ENCODE measurements at places on chromosomes 4 and X.

DNA sequence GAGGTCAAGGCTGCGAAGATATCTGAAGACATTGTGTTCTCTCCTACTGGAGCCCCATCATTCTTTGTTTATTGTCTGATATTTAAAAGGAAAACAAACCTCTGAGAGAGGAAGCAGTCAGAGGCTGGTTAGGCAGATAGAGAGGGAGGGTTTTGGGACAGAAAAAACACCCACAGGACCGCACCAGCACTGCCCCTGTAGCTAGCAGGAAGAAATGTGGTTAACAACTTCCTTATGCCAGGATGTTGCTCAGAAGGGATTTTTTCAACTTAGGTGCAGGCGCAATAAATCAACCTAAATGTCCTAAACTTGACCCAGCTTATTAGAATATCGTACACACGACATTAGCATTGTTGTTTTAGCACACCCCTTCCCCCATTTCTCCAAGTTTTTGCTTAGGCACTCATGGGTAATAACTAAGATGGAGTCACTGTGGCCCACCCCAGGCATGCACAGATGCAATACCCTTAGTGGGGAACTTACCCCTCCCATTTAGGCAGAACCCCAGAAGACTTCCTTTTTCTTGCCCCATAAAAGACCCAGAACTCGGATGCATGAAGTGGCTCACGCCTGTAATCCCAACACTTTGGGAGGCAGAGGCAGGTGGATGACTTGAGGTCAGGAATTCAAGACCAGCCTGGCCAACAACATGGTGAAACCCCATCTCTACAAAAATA is 2.8 kb upstream of the ZNF718 start:
- no peak for DNase-seq

DNA sequence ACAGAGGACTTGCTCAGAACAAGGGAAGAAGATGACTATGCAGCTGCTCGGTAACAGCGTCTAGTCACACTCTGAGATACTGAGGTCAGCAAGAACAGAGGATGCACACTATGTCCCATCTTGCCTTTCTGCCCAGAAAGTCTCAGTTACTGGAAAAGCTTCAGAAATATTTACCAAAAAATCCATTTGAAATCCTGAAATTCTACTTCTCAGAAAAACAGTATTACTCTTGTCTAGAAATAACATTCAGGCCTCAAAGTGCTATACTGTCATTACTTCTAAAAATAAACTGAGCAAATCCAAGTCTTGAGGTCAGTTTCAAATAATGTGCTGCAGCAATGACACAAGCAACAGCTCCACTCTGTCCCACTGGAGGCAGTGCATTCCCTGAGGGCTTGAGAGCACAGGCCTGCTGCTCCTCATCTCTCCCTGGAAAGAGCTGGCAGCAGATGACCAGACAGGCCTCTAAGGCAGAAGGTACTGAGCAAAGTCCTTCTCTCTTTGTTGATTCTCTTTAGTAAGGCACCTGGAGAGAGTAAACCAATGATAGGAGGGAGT is 76.9 kb downstream of the CAMK2D start:
- DNase-seq = peak; percentile 70

DNA sequence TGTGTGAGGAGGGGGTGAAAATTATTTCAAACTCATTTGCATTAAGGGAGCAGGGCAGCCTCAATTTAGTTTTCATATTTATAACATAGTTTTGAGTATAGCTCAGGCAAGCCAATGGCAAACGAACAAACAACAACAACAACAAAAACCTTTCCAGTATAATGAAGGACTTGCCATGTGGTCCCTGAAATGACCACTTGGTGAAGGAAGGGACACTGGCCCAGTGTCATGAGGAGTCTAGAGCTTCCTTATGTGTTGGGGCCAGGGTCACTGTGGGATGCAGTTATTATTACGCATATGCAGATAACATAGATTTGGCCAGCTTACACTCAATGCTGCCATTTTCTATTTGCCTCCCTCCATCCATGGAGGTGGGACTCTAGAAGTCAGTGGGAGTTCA is 23.3 kb downstream of the NKX3-2 start:
- DNase-seq = peak; percentile 44

DNA sequence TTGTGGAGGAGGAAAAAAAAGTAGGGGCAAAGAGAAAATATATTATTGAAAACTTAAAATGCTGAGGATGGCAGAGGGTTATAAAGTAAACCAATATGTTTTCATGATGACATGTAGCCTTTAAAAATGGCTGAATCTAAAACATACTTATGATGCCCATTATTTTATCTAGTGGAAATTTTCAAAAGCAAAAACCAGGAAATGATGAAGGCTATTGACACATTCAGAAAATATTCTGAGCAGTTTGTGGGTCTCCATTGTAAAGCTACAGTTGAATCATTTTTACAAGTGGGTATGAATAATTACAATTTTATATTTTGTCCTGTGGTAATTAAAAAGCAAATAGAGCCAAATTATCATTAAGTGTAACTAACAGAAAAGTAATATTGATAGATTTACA is 10.7 kb downstream of the PLS3 start:
- no peak for DNase-seq

- DNase-seq = no peak
Measured at GRCh38 chr4:7191546-7192251, 639 bp upstream of the SORCS2 start.

DNA sequence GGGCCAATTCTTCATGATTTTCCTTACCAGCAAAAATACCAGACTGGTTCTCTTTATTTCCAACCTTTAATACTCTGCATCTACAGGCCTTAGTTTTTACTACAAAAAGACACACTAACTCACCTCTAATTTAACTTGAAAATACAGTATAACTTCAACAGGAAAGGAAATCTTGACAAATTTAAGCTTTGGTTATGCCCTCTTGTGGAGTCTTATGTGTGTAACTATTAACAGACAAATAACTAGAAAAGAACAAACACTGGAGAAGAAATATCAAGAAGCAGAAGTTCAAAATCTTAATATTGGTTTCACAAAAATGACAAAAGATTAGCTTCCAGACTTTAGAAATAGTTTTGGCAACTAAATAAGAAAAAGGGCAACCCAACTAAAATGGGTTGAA is 33.0 kb downstream of the PPA2 start:
- DNase-seq = no peak

GRCh38 chrX:110847334-110847733 is 51.7 kb upstream of the CHRDL1 start:
- peak; percentile 43 for DNase-seq
